ENCODE measurements at places on chromosomes 2 and 18.

DNA sequence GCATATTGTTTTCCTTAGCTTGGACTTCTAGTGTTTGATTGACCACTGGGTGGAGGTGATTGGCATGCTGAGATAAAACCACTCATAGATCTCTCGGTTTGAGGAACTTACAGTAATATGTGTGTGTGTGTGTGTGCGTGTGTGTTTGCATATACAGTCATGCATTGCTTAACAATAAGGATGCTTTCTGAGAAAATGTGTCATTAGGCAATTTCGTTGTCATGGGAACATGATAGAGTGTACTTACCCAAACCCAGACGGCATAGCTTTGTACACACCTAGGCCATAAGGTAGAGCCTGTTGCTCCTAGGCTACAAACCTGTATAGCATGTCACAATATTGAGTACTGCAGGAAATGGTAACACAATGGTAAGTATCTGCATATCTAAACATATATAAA lies 167.3 kb downstream of the NYAP2 start:
- no peak for DNase-seq

- no peak for DNase-seq
These were observed 289.8 kb downstream of the RBM43 start for GRCh38 chr2:150971910-150972309.

- DNase-seq, result no peak
These were observed 4.9 kb downstream of the STAT4 start for GRCh38 chr2:191145769-191146471.

DNA sequence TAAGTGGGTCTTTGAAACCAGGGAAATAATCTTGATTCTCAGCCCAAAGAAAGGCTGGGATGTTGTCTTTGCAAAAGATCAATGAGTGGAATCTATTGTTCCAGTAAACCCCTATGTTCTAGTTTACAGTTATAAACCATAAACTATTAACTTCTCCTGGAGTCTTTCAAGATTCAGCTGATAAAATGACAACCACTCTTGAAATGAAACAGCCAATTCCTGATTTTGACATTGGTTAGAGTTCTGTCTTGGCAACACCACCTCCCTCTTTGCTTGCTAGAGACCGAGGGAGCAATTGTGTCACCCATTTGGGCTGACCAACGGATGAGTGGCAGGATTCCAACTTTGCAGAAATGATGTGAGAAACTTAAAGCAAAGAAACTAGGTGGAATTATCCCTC lies 746.9 kb downstream of the SLC4A3 start:
- no peak for DNase-seq

DNA sequence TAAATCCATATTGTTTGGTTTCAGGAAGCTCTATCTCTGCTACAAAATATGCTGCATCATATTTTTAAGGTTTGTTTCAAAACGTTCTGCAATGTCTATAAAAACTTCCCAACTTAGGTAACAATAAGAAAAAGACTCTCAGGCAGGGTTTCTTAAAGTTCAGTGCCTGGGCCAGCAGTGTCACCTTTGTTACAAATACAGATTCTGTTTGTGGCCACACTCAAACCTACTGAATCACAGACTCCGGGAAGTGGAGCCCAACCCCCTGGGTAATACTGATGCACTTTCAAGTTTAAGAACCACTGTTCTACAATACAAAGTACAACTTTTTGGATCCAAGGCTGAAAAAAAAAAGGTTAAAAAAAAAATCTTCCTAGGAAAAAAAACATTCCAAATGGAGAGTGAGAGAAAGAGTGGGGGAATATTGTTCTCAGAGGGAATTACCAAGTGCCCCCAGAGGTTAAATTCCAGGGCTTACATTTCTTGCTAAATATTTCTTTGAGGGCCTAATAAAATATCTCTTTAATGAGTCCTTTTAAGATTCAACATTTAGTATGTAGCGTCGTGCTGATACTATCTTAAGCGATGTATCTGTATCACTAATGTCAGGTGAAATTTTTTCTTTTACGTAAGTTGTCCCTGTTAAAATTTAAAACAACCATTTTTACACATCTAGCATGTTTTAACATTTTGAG lies 476.7 kb downstream of the TXNL1 start:
- DNase-seq, result no peak

DNA sequence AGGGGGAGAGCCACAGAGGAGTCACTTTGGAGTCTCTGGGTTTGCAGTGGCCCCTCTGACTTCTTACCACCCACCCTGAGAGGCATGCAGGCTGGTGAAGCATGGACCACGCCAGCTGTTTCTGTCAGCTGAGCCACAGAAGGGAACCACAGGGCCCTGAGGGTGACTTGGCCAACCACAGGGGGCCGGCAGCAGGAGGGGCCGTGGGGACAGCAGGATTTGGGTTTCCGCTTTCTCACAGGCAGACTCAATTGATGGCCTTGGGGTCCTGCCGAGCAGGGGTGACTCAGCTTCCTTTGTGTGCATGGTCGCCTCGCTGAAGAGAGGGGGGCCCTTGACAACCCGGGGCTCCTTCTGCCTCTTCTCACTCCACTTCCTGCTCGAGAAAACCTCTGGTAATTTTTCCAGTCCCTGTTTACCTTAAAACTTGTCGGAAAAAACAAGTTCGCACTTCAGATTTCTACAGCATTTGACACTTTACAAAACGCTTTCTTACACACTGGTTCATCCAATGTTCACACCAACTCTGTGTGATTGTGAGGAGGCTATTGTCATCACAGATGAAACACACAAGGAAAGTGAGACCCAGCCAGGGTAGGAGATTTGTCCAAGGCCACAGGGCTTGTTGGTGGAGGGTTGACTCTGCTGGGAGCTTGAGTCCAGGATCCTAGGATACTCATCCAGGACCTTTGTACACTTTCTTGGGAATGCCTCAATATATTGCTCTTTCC lies 311.2 kb downstream of the LPIN1 start:
- DNase-seq, result peak; percentile 64

DNA sequence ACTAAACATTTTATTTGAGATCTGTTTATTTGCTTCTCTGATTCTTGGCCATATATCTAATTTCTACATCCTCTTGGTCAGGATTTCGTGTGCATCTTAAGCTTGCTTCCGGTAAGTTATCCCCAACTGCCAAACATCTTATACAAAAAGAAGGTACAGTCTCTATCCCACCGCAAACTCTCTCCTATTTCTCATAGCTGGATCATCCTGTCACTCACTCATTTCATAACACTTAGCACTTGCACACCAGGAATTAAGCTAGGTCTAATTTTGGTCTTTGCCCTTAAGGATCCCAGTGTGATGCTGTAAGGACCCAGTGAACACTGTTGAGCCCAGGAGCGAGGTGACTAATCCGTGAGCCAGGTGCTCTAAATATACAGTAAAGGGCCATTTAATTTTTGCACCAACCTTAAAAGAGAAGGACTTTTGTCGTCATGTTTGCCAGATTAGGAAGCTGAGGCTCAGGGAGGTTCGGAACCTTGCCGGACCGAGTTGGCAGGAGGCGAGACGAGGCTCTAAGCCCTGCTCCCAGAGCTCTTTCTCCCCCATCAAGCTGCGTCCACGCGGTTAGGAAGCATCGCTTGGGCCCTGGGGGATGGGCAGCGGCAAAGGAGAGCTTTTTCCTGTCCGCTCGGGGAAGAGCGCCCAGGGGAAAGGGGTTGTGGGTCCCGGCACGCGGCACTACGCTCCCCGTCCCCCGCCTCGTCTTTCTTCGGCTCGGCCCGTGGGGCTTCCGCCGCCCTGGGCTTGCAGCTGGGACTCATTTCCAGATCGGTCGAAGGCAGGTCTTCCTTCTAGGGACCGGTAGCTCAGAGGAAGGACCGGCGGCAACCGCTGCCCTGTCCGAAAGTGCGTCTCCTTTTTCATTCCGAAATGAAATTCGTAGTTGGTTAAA lies 4.1 kb upstream of the ITPRIPL1 start:
- DNase-seq, result peak; percentile 42

DNA sequence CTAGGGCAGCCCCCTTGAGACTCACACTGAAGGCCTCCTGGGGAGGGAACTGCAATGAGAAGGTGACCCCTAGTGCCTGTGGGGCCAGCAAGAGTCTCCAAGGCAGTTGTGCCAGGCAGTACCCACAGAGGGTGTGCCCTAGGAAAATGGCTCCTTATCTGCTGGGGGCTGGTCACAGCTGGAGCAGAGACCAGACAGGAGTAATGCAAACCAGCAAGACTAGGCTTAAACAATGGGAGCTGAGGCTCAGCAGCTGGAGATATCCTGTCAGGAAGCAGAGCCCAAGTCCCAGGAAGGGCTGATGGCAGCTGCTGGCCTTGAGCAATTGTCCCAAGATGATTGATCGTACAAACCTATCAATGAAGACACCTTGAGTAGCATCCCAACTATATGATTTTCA lies 26.8 kb upstream of the E2F6 start:
- DNase-seq, result no peak

GRCh38 chr2:233063269-233063975 lies 3.3 kb downstream of the INPP5D start:
- DNase-seq, result no peak

DNA sequence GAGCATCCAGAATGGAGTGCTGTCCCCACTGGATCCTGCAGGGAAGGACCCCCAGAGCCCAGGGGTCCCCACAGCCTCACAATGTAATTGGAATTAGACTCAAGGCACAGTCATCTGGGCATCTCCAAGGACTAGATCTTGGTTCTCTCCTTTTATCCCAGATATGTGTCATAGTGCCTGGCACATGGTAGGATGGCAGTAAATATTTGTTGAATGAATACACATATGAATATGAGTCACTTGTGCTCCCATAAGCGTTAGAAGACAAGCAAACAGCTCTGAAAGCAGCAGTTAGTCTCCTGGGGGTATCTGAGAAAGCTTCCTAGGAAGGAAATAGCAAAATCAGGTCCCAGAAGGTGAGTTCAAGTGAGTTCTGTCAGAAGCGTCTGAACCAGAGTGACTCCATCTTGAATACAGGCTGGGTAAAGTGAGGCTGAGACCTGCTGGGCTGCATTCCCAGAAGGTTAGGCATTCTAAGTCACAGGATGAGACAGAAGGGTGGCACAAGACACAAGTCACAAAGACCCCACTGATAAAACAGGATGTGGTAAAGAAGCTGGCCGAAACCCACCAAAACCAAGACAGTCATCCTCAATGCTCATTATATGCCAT lies 234.1 kb upstream of the ID2 start:
- no peak for DNase-seq

DNA sequence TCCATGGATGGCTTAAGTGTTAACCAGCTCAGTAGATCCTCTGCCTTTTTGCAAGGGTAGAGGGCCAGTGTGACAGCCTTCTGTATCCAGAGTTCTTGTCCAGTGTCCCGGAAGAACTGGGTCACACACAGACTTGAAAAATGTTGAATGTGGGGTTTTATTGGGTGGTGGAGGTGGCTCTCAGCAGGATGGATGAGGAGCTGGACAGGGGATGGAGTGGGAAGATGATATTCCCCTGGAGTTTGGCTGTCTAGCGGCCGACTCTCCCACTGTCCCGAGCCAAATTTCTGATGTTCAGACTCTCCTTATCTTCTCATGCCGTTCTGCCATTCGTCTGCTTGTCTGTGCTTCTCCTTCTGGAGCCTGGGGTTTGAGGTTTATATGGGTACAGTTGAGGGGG lies 72.6 kb downstream of the MYO3B start:
- no peak for DNase-seq

- DNase-seq, result no peak
These were observed 348.9 kb upstream of the RAB12 start for GRCh38 chr18:8260319-8260718.

GRCh38 chr2:30109856-30110255 lies 37.0 kb upstream of the YPEL5 start:
- DNase-seq, result no peak

GRCh38 chr18:72233106-72233505 lies 311.0 kb downstream of the CBLN2 start:
- no peak for DNase-seq

- DNase-seq, result no peak
These were observed 44.9 kb upstream of the ITPRID2 start for GRCh38 chr2:181846399-181847197.

DNA sequence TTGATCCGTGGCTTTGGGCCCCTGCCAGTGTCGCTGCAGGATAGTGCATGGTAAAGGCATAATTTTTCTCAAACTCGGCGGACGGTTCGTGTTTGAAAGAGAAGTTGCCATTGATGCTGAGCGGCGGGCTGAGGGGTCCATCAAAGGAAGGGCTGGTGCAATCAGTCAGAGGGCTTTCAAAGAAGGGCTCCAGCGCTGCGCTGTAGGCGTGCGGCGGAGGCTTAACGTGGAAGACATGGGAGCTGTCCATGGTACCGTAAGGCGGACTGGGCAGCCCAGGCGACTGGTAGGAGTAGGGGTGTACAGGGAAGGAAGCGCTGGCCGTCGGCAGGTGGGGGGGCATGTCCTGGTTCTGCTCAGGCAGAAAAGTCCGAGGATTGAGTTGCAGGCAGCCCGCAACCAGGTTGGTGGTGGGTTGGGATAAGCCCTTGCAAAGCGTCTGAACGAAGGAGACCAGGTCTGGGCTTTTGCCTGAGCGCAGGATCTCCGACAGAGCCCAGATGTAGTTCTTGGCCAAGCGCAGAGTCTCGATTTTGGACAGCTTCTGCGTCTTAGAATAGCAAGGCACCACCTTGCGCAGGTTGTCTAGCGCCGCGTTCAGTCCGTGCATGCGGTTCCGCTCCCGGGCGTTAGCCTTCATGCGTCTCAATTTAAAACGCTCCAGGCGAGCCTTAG lies 2.3 kb downstream of the NEUROD1 start:
- peak; percentile 84 for DNase-seq

DNA sequence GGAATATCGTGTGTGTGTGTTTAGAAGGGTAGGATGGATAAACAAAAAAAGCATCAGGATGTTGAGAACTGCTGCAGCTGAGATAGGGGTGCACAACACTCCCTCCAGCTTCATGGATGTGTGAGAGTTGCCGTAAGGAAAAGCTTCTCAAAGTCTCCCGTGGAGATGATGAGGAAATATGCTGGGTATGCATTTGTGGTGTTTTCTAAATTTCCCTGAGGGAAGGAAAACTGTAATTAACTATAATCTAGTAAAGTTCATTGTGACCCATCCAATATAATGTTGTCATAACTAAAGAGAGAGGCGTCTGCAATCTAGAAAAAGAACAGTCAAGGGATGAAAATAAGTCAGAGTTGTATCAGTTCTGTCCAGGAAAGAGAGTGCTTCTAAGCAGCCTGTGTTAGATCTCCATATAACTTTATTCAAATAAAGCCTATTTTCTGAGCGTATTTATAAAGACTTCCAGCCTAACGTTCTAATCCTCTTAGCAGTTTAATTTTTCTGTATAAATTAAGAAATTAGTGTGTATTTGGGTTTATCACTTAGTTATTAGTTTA lies 7.3 kb upstream of the LMAN2L start:
- DNase-seq, result no peak

DNA sequence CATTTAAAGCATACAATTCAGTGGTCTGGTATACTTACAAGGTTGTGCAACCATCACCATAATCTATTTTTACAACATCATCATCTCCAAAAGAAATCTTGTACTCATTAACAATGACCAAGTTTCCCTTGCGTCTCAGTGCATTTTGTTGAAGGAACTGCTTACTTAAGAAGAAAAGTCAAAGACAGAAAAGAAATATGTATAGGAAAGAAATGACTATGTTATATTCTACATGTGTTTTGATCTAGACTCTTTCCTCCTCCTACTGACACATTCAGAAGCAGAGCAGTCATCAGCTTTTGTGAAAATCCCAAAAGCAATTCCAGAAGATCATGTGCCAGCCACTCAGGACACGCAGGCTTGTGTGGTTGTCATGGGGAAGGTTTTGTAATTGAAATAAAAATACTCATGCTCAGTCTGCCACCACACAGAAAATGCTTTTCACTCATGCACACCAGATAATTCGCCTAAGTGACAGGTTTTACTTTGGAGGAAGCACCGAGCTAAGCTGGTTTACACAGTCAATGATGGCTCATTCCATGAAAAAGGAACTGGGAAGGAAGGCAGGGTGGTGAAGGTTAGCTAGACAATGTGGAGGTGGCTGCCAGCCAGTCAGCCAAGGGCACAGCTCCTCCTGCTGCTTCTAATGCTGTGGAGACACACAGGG lies 158.5 kb upstream of the REV1 start:
- peak; percentile 48 for DNase-seq

- no peak for DNase-seq
These were observed 117.4 kb upstream of the NABP1 start for GRCh38 chr2:191560411-191560980.
